Globus pallidus (tissue), 1 donor: ENCODE measurements at places on chromosomes 7 and 10.

DNA sequence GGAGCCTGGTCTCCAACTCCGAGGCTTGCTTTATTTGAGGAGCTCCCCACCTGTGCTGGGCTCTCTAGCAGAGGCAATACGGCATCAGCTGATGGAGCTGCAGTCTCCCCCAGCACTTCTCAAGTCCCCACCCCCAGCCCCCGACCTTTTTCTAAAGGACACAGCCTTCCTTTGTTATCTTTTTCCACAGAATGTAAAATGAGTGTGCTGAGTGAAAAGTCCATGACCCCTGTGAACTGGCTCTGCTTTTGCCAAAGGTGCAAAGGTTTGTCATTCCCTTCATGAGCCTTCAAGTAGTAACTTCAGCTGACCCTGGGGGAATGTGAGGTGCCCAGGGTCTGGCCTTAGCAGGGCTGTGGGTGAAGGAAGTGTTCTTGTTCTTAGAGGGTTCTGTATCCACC is 25.5 kb downstream of the LRRC4 start:
- DNase-seq = no peak

DNA sequence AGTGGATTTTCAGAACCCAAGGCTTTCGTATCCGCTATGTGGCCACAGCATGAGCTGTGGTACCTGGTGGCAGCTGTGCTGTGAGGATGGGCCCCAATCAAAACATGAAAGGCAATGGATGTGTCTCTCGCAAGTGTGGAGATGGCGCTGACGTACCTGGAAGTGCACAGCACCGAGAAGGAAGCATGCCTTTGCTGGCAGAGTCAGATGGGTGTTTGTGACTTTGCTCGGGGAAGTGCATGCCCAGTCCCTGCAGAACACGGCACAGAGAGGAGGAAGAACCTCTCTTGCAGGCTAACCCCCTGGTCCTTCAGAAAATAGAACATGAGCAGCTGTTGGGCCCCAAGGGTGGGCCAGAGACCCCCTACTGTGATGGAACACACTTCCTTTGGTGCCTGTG is 654.1 kb upstream of the ZWINT start:
- no peak for DNase-seq

GRCh38 chr10:21336476-21337170 is 188.9 kb downstream of the SKIDA1 start:
- no peak for DNase-seq

DNA sequence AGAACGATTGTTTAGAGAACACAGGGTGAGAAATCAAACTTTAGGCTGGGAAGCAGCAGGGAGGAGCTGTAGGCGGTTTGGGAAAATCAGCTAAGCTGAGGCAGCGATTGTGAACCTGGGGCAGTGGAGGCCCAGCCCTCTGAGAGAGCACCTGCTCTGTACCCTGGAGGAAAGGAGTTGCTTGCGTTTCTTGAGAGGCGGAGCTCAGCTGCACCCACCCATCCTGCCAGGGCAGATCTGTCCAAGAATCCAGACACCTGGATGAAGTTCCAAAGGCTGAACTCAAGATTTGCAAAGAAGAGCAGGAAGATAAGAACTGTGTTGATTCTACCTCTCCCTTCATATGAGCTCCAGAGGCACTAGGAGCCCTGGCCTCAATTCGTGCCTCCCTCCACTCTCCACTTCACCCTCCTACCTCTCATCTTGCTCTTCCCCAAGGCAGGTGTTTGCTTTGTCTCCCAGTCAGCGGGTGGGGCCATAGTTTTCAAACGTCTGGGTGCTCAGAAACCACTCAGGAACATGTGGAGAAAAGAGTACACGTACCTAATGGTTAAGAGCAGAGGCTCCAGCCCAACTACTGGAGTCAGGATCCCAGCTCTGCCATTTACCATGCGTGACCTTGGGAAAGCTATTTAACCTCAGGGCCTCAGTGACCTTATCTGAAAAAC is 21.5 kb upstream of the TMEM213 start:
- no peak for DNase-seq

- no peak for DNase-seq
These were observed 105.0 kb downstream of the INSYN2A start for GRCh38 chr10:127091354-127091753.

- no peak for DNase-seq
These were observed 117.2 kb upstream of the ADCY1 start for GRCh38 chr7:45456747-45457524.
